ENCODE measurements at places on chromosomes 16 and 17.

DNA sequence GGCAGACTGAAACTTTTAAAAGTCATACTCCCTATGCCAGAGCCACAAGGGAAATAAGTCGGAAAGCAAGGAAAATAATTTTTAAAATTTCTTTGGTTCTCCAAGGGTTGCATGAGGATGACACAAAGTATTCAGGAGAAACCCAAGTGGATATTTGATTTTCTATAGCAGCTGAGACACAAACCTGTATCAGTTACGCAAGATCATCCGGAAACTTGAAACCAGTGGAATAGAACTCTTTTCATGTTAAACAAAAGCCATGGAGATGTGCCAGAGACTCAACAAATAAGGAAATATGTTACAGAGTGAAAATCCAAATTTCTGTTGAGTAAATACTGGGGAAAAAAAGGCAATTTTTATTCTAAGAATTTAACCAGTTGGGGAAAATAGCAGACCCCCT is 294.7 kb downstream of the KIF2B start:
- H3K27ac ChIP-seq = no peak overlapping the region
- no peak for DNase-seq
- H3K36me3 ChIP-seq = no peaks in the 10 kb centered on the region
- H3K4me3 ChIP-seq = no peak overlapping the region
- no peaks in the 10 kb centered on the region for H3K4me1 ChIP-seq
- H3K27me3 ChIP-seq = no peaks in the 10 kb centered on the region

- peaks cover 6% of the 10 kb centered on the region for H3K36me3 ChIP-seq
- no peak overlapping the region for H3K4me3 ChIP-seq
- H3K4me1 ChIP-seq = no peaks in the 10 kb centered on the region
- H3K27me3 ChIP-seq = no peaks in the 10 kb centered on the region
- H3K27ac ChIP-seq = no peak overlapping the region
These were observed 79.5 kb downstream of the CA4 start for GRCh38 chr17:60229188-60229802.

DNA sequence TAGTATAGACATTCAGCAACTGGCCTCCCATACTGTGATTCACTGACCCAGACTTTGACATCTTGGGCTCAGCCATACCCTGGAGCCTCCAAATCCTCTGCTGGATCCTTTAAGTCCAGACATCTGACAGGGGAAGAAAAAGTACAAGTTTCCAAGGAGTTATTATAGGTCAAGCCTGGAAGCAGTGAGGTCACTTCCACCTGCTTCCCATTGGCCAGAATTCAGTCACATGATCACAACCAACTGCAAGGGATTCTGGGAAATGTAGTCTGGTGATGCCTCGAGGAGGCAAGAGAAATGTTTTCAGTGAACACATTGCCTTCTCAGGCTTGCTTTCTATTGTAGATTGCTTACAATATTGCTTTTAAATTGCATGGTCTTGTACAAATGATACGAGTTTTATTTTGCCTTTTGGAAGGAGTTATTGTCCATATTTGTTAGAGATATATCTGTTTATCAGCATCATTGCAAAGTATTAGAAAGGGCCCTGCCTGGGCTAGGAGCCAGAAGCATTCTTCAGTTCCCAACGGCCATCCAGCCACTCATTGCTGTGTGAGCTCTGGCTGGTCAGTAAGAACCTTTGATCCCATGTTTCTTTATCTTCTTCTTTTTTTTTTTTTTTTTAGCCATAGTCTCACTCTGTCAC is 696.9 kb downstream of the WWOX start:
- no peak overlapping the region for H3K4me3 ChIP-seq
- H3K27me3 ChIP-seq = no peaks in the 10 kb centered on the region

DNA sequence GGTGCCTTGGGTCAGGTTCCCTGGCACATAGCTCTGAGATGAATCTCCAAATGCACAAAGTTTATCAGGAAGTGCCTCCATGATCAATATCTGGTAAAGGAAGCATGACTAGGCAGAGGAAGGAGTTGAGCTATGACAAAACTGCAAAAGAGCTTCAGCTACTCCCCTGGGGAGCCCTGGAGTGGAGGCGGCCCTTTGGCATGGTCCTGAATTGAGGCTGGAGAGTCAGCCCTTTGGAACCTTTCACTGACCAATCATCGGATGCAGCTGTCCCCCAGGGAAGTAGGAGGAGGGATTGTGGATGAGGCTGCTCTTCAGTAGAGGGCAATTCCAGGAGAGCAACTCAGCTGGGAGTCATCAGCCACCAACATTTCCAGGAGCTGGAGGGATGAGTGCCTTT is 46.1 kb upstream of the NLRP1 start:
- H3K4me3 ChIP-seq = no peak overlapping the region
- H3K27me3 ChIP-seq = no peaks in the 10 kb centered on the region
- H3K27ac ChIP-seq = no peak overlapping the region
- H3K4me1 ChIP-seq = no peaks in the 10 kb centered on the region
- DNase-seq = no peak

DNA sequence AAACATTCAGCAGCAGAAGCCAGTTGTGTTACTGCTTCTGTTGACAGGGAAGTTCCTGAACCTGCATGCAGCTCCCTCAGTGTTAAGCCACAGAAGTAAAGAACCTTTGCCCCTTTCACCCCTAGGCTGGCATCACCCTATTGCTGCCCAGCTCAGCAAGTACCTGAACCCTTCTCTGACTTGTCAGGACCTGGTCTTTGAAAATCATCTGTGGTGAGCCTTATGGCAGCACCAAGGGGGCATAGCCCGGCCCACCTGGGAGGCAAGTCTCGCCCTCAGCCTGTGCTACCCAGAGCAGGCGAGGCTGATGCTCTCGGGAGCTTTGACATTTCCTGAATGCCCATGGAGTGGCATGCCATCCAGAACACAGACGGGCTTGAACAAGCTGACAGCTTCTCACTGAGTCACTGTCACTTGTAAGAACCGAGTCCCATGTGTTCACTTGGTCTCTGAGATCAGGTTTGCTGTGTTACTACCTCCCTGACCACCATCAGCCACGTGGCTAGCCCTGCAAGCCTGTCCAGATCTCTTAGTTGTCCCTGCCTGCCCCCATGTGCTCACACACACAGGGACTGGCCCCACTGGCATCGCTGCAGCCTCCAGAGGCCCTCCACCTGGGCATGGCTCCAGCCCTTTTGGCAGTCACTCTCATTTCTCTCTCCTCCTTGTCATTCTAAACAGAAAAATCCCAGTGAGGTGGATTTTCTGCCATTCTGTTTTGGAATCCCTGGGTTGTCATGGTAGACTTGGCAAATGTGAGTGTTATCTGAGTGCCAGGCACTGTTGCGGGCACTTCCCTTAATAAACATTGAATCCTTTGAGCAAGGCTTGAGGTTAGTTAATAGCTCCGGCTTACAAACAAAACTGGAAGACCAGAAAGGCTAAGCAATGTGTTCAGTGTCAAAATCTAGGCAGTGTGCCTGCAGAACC is 2.9 kb upstream of the CARMIL2 start:
- no peaks in the 10 kb centered on the region for H3K27me3 ChIP-seq
- no peak for DNase-seq
- H3K27ac ChIP-seq = no peak overlapping the region
- peaks cover 30% of the 10 kb centered on the region for H3K4me1 ChIP-seq

DNA sequence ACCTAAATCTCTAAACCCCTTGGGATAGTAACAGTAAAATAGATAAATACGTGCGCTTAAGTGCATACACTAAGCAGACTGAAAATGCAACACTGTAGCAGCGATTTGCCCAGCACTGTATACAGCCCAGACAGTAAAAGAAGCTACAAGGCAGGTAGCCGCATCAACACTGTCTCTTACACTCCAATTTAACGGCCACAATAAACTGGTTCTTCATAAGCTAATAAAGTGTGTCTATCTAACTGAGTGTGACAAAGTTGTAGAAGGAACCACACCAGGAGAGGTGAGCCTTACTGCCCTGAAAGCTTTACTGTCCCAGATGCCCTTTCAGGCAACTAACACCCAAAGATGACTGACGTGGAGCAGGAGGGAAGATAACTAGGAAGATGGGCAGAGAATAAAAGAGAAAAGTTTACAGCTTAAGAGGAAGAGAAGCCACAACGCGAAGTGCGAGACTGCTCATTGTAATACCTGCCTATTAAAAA is 847 bp downstream of the ZDHHC7 start:
- peak overlapping the region; percentile 67 for H3K4me3 ChIP-seq
- H3K27me3 ChIP-seq = no peaks in the 10 kb centered on the region
- no peaks in the 10 kb centered on the region for H3K36me3 ChIP-seq
- peak overlapping the region; percentile 93 for H3K27ac ChIP-seq
- DNase-seq = no peak
- peaks cover 31% of the 10 kb centered on the region for H3K4me1 ChIP-seq

GRCh38 chr17:73319766-73320165 is 8.0 kb upstream of the CDC42EP4 start:
- no peak overlapping the region for H3K4me3 ChIP-seq
- no peaks in the 10 kb centered on the region for H3K36me3 ChIP-seq
- no peaks in the 10 kb centered on the region for H3K27me3 ChIP-seq
- H3K27ac ChIP-seq = no peak overlapping the region
- H3K4me1 ChIP-seq = no peaks in the 10 kb centered on the region

DNA sequence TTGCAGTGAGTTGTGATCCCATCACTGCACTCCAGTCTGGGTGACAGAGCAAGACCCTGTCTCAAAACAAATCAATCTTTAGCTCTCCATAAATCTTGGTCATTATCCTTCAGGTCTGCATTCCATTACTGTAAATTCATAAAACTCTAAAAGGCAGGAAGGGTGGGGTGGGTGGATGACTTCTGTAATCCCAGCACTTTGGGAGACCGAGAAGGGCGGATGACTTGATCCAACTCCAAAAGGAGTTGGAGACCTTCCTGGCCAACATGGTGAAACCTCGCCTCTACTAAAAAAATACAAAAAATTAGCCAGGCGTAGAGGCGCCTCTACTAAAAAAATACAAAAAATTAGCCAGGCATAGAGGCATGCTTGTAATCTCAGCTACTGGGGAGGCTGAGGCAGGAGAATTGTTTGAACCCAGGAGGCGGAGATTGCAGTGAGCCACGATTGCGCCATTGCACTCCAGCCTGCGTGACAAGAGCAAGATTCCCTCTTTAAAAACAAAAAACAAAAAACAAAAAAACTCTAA is 2.2 kb upstream of the UBE2Z start:
- H3K27ac ChIP-seq = no peak overlapping the region
- H3K4me3 ChIP-seq = no peak overlapping the region
- DNase-seq = no peak
- H3K4me1 ChIP-seq = peaks cover 28% of the 10 kb centered on the region
- H3K27me3 ChIP-seq = no peaks in the 10 kb centered on the region

- H3K27ac ChIP-seq = no peak overlapping the region
- H3K36me3 ChIP-seq = no peaks in the 10 kb centered on the region
- no peak for DNase-seq
- no peak overlapping the region for H3K4me3 ChIP-seq
These were observed 97.4 kb downstream of the VAT1L start for GRCh38 chr16:77885571-77886295.

DNA sequence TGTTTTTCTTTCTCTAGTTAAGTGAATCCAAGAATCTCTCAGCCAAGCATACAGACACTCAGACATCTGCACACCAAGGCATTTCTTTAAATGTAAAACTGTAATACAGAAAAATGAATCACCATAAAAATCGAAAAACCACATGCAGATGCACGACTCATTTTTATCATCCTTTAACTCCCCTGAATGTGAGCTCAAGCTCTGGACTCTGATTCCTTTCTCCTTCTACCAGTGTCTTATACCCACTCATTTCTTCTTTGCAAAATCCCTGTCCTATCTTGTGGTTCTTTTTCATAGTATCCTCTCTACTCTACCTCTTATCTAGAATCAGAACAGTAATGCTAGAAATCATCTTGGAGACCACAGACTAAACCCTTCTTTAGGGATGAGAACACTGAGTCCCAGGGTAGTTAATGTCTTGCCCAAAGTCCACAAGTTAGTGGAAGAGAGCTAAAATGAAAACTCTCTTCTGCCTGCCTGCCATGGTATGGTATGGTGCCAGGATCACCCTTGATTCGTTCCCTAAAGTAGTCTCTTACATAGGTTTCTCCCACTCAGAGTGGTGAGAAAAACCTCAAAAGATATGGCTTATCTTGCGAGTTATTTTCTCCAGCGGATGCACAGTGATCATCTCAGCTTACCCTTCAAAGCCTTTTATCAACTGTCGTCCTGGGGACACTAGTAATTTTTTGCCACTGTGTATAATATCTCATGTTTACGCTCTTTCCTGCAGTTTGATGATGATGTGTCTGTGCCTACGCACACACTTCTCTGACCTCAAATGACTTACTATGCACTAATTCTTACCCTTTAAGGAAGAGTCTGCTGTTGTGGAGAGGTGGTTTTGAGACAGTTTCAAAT is 30.2 kb downstream of the BRD7 start:
- H3K27me3 ChIP-seq = no peaks in the 10 kb centered on the region
- H3K27ac ChIP-seq = peak overlapping the region; percentile 79
- no peak overlapping the region for H3K4me3 ChIP-seq
- DNase-seq = peak; percentile 86
- peaks cover 34% of the 10 kb centered on the region for H3K4me1 ChIP-seq

DNA sequence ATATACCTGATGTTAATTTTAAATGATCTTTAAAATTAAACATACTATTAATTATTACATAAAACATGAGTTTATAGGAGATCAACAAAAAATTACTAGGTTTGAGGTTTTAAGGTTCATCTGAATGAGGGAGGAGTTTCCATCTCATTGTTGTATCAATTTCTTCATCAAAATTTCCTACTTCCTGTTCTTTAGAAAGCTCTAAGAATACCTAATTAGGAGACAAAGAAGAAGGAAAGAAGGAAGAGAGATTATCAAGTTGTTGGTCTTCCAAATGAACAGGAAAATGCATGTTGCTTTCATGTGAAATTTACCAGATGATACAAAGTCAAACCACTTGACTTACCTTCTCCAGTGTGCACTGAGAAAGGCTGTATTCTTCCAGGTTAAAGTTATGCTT is 18.1 kb upstream of the ABCA9 start:
- no peaks in the 10 kb centered on the region for H3K4me1 ChIP-seq
- H3K4me3 ChIP-seq = no peak overlapping the region
- H3K36me3 ChIP-seq = no peaks in the 10 kb centered on the region
- H3K27ac ChIP-seq = no peak overlapping the region

- peak overlapping the region; percentile 16 for H3K27ac ChIP-seq
- no peak overlapping the region for H3K4me3 ChIP-seq
These were observed 219.4 kb downstream of the MAF start for GRCh38 chr16:79380995-79381602.

GRCh38 chr16:84860383-84860782 is 40.6 kb downstream of the CRISPLD2 start:
- no peak for DNase-seq
- no peaks in the 10 kb centered on the region for H3K27me3 ChIP-seq
- no peaks in the 10 kb centered on the region for H3K36me3 ChIP-seq
- no peaks in the 10 kb centered on the region for H3K4me1 ChIP-seq
- no peak overlapping the region for H3K27ac ChIP-seq
- H3K4me3 ChIP-seq = no peak overlapping the region

Measured in CD4-positive, alpha-beta memory T cell (primary cell).